ENCODE measurements at places on chromosomes 13 and 19.

- ATAC-seq: peak; percentile 1
Measured at GRCh38 chr19:10566658-10567410, 1.0 kb upstream of the KRI1 start.

DNA sequence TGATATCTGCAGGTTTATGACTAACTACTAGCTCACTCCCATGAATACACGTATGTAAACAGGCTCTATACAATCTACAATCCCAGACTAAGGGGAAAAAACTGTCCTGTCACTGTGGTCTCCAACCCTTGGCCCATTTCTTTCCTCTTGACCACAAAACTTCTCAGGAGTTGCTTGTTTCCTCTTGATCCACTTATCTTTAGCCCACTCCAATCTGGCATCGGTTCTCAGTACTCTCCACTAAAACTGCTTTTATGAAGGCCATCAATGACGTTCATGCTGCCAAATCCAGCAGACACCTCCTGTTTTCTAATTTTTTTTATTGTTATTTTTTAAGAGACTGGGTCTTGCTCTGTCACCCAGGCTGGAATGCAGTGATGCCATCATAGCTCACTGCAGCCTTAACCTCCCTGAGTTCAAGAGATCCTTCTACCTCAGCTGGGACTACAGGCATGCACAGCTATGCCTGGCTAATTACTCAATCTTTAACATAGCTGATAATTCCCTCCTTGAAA, 31.9 kb upstream of the USPL1 start:
- ATAC-seq: no peak

GRCh38 chr13:46541210-46541609, 11.8 kb upstream of the LRCH1 start:
- ATAC-seq: no peak

DNA sequence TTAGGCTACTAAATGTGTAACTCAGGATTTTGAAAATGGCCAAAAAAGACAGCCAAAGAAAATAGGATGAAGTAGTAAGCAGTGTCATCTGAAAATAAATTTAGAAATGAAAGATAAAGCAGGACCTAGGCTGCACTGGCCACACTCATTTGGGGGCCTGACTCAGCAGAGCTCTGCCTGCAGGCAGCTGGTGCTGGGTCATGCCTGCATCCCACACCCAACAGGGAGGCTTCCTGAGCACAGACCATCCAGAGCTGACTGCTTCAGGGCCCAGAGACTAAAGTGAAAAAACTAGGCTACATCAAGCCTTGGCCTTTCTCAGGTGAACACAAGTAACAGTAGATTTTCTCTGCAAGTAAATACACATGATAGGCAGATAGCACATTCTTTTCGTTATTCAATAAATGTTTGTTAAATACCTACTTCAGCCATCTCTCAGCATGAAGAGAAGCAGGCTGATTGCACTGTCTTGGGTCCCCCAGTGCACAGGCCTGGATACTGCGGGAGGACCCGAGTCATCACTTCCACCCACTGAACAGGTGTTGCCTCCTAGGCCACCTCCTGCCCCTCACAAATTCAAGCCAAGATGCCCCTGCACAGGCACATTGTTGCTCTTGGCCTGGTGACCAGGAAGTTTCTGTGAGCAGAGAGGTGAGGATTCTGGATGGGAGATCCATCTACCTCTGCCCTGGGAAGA, 284.0 kb downstream of the OXGR1 start:
- ATAC-seq: no peak

DNA sequence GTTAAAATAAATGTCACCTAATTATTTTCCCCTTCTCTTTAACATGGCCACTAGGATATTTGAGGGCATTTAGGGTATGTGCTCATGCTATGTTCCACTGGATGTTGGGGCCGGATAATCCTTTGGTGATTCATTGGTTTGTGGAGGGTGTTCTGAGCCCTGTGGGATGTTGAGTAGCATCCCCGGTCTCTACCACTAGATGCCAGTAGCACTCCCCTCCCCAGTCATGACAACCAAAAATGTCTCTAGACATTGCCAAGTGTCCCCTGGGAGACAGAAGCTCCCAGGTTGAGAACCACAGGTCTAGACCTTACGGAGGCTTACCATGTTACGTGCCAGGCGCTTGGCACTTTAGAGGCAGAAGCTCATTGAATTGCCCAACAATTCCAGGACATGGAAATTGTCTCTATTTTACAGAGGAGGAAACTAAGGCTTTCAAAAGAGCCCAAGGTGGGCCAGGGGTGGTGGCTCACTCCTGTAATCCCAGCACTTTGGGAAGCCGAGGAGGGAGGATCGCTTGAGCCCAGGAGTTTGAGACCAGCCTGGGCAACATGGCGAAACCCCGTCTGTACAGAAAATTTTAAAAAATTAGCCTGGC, 14.1 kb downstream of the SHANK1 start:
- peak; percentile 51 for ATAC-seq

DNA sequence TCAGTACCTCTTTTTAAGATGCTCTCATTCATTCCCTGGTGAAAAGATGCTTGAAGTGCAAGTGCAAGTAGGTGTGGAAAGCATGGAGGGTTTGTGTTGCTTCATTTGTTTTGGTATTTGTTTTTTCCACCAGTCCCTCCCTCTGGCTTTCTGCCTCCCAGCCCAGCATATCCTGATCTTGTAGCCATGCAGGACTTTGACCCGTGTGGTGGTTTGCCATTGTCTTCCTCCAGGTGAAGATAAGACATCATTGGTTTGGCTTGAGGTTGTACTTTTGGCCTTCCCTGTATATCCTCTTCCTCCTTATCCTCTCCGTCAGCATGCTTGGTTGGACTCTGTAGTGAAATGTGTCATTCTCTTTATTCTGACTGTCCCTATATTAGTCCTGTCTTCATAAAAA, 9.1 kb downstream of the SPINT2 start:
- ATAC-seq: no peak

DNA sequence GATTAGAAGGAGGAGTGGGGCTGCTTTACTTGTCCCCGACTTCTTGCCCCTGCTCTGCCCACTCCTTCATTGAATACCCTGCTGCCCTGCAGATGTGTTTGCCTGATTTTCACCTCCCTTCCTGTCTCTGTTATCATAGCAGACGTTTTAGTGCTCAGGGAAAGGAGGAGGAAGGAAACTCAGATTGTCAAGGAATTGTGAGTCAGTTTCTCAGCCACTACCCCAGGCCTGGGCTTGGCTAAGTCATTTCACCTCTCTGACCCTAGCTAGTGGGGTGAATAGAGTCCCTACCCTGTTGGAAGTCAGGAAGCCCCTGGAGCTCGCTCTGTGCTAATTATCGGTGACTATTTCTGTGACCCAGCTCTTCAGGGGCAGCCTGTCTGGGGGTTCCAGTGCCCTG, 3.9 kb downstream of the BCKDHA start:
- no peak for ATAC-seq

- no peak for ATAC-seq
Measured at GRCh38 chr13:97724450-97724849, 229.0 kb upstream of the IPO5 start.

DNA sequence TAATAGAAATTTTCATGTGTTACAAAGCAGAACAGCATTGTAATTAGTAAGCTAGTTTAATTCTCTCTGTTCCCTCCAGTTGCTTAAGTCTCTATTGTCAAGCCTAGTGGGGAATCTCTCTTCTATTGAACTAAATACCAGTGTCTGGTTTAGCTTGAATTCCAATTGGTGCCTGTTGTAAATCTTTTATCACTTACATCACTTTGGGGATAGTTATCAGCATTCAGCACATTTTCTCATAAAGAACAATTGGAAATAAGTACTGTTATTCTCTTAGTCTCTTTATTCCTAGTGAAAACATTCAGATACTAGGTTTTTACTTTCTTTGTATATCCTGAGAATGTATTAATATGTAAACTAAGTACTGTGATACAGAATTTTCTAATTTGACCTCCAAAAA, 25.2 kb downstream of the IPO5 start:
- no peak for ATAC-seq

GRCh38 chr19:2167896-2168618, 4.3 kb downstream of the DOT1L start:
- no peak for ATAC-seq

DNA sequence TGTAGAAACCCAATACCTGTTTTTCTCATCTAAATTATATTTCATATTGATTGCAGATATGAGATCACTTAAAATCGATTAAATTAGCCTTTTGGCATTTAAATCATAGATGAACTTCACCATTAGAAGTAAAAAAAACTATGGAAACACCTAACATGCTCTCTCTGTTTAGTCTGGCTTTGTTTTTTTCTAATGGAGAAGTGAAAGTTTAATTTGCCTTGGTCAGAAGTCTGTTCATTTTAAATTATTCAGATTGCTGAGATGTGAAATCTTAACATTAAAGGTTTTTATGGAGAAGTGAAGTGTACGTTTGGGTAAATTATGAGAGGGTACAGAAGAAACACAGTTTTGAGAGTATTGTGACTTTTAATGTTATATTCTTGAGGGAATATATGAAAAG, 6.7 kb downstream of the SUGT1 start:
- no peak for ATAC-seq

DNA sequence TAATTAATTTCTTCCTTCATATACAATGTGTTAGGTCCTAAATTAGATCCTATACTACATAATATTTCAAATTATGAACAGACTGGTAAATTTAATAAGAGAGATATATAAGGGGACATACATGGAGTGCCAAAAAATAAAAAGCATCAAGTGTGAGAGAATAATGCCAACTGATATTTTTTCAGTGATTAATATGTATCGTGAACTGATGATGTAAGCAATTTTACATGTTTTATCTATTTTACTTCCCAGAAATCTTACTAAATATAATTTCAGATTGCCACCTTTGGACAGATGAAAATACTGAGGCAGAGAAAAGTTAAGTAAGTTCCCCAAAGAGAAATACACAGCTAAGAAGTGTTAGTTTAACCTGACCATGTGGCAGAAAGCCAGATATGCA, 870.8 kb downstream of the SLITRK5 start:
- ATAC-seq: no peak

GRCh38 chr19:33429891-33430673, 56.6 kb downstream of the CEBPG start:
- ATAC-seq: peak; percentile 59

DNA sequence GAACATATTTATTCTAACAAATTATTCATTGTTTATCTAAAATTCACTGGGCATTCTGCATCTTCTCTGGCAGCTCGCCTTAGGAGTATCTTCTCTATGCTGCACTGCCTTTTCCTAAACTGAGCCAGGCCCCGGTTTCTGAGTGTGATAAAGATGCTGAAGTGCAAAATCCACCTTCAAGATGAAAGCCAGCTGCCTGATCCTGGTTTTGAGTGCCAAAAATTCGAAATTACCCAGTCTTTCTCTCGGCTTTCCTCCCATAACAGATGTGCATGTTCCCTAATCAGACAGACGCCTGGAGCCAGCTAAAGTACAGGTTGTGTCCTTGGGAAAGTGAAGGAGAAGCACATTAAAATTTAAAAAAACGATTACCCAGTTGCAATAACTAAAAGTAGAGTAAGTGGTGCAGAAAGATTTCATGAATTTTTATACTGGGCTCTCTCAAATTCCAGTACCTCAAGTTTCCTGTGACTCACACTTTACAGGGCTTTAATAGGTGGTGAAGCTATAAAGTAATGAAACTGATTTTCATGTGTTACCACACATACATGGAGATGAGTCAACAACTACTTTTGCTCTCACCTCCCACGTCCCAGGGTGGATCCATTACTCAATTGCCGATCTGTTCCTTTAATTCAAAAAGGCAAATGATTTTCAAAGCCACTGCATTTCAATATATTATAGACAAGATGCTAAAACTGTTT, 65.0 kb upstream of the GTF2F2 start:
- peak; percentile 100 for ATAC-seq

GRCh38 chr19:8065875-8066261, 13.3 kb downstream of the CCL25 start:
- ATAC-seq: no peak

- ATAC-seq: peak; percentile 67
Measured at GRCh38 chr19:4172861-4173473, 9.4 kb downstream of the SIRT6 start.

- no peak for ATAC-seq
Measured at GRCh38 chr13:102902789-102903347, 57.0 kb downstream of the ERCC5 start.

DNA sequence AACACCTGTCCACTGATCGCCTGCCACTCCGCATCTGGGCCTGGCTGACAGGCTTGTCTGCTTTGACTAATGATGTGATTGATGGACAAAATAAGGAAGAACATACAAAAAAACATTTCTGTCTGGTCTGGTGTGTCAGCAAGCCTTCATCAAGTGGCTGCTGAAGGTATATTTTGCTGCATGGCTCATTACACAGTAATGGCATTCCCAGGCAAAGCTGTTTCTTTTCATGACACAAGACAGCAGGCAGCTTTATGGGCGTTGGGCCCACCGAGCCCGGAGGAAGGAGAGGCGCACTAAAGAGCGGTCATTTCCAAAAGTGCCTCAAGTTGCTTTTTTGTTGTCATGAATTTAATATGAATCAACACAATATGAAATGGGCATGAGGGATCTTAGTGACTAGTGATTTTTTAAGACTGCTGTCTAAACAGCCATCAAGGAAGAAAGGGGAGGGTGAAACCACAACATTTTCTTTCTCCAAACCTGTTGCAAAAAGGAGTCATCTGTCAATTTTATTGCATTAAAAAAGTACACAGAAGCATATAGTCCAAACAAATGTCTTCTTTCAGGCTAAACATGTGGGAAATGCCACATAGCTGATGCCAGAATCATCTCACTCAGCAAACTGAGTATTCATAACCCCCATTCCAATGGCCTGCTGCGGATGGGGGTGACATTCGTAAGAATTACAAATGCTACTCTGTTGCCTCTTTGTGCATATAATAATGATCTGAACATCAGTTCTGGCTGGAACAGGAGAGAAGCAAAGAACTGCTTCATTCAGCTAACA, 476.6 kb downstream of the ZNF536 start:
- no peak for ATAC-seq

DNA sequence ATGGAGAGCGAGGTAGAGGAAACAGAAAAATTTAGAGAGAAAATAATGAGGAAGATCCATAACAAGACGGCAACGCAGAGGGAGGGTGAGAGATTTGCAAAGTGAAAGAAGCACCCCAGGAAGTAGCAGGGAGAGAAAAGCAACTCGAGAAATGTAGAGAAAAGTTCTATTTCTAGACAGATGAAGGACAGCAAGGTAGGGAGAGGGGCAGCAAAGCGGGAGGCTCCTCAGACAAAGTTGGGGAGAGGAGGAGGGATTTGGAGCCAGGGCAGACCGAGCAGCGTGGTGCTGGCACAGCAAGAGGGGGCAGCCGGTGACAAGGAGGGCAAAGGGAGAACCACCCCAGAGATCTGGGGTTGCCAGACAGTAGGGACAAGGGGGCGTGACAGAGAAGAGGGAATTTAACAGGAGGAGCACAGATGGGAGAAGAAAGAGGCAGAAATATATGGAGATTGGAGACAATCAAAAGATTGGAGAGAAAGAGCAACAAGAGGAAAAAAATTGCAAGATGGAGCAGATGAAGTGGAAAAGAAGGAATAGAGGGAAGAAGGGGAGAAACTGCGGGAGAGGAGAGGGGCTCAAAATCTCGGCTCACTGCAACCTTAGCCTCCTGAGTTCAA, 989 bp downstream of the ZNF766 start:
- ATAC-seq: no peak

Data from activated CD4-positive, CD25-positive, alpha-beta regulatory T cell treated with anti-CD3 and anti-CD28 coated beads, Interleukin-2, amount 50 U/mL, for 24 hours (primary cell).